Stimulated activated CD4-positive, alpha-beta T cell treated with anti-CD3 and anti-CD28 coated beads, Interleukin-1b, Interleukin-23, amount 100 ng/mL, for 24 hours (primary cell): ENCODE measurements at places on chromosomes 11 and 22.

- no peak for DNase-seq
These were observed 687 bp upstream of the CALCA start for GRCh38 chr11:14972581-14973495.

DNA sequence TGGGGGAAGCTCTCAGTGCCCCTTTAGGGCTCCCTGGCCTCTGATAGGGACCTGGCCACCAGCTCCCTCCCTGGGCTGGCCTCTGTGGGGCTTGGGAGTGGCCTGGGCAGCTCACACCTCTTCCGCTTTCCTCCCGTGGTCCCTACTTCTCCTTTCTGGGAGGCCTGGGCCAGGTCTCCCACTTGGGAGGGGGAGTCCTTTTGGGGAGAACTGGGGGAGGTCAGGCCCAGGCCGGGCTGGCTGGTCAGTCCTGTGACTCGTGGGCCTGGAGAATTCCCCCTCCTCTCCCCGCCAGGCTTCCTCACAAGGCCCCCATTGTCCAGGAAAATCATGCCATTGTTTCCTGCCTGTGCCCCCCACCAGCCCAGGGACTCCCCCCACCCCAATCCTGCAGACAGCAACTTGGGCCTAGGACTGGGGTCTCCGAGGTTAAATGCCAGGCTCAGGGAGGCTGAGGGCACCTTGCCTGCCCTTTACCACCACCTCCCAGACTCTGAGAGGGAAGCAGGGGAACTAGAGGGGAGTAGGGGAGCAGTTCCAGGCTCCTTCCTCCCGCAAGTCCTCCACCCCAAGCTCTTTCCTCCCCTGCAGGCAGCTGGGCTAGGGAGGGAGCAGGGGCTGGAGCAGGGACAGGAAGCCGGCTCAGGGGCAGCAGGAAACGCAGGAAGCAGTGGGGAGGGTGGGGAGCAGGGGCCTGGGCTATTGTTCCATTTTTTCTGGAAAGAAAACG lies 2.8 kb downstream of the MAP3K11 start:
- DNase-seq = no peak

DNA sequence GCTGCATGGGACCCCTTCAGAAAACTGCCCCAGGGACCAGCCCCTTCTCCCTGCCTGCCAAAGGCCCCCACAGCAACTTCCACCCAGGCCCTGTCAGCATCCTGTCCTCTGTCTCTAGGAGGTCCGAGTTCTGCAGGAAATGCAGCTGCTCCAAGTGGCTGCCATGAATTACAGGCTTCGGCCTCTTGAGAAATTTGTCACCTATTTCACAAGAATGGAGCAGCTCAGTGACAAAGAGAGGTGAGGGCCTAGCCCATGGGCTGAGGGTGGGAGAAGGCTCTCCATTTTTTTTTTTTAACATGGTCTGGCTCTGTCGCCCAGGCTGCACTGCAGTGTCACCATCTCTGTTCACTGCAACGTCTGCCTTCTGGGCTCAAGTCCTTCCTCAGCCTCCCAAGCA lies 7.3 kb downstream of the RGL4 start:
- DNase-seq = no peak

DNA sequence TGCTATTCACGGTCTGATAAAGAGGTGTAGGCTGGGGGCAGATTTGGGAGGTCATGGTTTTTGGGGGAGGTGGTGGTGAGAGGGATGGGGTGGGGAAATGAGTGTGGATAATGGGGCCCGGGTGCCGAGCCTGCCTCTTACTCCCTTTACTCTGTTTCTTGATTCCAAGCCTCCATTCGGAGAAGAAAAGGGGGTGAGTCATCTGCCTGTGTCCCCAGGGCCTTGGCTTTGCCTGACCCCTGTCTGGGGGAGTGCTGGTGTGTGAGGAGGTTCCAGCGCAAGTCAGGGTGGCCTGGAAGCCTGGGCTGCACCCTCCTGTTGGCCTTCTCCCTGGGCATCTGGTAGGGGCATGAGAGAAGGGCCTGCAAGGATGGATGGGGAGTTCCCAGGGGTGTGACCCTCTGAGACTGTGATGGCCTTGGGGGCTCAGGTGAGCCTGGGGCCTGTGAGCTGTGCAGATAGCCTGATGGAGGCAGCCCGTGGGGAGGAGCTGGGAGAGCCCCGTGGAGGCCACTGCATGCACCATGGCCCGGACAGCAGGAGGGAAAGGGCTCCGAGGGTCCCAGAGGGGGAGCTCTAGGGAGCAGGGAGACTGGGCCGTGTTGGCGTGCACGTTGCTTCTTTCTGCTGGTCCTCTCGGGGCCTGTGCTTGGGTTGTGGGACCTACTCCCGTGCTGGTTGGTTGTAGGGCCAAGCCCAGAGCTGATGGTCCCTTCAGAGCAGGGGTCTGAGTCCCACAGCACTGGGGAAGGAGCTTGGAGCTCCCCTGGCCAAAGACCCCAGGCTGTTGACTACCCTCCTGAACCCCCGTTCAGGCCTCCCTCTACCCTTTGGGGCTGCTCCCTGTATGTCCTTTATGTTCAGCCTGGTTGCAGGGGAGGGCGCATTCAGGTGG lies 26.3 kb upstream of the ACR start:
- DNase-seq = no peak

- no peak for DNase-seq
These were observed 112.5 kb downstream of the MICAL3 start for GRCh38 chr22:17911887-17912286.

DNA sequence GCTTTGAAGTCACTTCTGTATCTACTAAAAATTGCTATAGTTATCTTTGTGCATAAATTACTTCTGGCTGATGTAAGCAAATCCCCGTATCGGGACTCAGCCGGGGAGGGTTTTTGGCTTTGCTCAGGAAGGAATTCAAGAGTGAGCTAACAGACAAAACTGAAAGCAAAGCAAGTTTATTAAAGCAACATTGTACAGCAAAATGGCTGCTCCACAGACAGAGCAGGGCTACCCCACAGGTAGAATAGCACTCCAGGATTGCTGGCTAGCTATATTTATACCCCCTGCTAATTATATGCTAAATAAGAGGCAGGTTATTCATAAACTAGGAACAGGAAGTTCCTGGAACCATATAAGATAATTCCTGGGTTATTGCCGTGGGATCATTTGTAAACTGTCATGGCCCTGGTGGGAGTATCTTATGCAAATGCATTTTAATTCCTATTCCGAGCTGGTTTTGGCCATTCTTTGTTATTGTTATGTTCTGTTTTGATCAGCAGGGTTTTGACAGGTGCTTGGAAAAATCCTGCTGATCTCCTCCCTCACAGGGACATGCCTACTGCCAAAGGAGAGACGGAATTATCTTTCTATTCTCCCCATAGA lies 15.2 kb downstream of the MIF start:
- DNase-seq = no peak

DNA sequence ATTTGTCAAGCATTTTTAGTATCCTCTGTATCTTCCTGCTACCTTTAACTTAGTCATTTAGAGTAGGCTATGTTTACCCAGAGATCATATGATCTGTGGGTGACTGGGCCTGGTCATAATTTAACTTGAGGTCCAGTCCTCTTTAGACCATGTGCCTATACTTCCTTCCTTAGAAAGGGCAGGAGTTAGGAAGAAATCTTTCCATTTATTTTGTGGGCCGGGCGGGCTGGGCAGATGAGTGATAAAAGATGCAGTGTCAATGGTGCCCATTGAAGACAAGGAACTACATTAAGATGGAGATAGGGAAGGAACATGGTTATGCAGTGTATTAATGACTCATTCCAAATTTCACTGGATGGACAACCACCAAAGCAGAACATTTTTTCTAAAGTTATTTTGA lies 30.9 kb upstream of the PDE3B start:
- no peak for DNase-seq

- no peak for DNase-seq
These were observed 80.9 kb downstream of the ZNF280B start for GRCh38 chr22:22427542-22428065.

DNA sequence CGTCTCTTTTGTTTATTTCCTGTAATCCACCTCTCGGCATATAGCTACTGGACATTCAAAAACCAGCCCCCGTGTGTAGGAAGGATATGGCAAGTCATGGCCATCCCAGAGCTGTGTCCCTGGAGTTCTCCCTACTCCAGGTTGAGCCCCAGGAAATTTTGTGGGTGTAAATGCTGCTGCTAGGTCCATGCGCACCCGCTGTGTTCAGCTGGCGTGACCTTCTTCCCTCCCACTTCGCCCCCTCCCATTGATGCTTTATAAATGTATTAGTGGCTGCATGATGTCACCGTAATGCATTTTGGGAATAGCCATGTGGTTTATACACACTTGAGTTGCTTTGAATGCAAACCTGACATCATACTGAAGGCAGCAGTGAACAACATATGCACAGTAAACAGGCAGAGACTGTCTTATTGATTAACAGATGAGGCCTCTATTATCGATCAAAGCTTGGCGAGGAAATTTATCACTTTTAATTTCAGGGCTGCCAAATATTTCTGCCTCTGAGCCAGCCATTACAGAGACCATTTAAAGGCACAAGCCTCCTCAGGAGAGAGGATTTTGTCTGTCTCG lies 113.6 kb upstream of the NNMT start:
- DNase-seq = no peak

DNA sequence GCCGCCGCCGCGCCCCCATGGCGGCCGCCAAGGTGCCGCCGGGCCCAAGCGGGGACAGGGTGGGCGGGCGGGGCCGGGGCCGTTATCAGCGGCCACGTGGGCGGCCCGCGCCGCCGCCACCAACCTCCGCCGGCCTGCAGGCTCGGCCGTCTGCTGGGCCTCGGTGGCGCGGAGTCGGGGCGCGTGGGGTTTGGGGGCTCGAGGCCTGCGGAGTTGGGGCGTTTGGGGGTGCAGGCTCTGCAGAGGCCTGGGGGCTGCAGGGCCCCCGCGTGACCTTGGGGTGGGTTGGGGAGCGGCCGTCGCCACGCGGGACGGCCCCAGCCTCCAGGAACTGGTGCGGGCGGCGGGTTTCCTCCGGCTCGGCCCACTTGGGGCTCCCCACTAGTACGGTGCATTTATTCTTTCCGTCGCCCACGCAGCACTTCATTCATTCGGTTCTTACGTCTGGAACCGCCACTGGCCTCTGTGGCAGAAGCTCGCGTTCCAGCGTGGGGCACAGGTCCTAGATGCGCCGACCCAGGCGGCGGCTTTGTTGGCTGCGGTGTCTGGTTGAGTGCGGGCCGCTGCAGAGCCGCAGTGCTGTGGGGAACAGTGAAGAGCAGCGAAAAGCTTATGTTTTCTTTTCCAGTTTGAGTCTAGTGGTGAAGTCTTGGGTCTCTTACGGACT lies 740 bp upstream of the TRMT2A start:
- DNase-seq = peak; percentile 75

DNA sequence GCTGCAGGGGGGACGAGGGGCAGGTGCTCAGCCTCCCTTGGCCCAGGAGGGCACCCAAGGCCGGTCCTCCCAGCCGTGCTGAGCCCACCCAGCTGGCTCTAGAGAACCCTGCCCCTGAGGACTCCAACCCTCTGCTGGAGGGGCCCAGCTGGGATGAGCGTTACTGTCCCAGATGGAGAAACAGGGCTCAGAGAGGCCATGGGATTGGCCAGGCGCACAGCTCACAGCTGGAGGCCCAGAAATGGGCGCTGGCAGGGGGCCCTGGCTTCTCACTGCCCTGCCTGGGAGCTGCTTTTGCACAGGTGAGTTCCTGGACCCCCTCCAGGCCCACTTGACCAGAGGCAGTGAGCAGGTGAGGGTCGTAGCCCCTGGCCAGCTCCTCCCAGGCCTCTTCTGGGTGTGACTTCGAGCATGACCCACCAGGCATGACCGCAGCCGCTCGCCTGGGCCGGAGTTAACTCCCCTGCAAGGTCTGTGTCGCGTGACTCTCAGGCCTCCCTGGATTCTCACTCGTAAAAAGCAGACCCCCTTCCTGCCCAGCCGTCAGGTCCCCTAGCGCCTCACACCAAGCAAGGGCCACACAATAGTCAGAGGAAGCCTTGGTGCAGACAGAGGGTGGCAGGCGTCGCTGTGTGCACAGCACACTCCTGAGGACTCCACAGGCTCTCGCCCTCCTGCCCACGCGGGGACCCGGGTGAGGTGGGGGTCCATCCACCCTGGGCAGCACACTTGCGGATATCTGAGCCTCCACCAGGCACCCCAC lies 19.7 kb upstream of the IL17REL start:
- DNase-seq = no peak

DNA sequence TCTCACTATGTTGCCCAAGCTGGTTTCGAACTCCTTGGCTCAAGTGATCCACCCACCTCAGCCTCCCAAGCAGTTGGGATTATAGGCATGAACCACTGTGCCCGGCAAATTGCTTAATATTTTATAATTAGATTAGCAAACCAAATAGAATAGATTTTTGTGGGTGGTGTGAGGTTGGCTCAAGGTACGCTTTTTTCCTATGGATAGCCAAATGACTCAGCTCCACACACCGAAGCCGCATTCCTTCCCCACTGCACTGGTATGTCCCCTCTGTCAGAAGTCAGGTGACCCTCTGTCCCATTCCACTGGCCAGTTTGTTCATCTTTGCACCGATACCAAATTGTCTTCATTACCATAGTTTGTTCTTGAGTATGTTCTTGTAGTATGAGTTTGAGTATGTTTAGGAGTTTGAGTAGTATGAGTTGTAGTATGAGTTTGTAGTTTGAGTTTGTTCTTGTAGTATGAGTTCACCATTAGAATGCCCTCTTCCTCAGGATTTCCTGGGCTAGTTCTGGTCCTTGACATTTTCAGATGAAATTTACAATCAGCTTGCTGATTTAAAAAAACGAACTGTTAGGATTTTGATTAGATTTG lies 19.4 kb downstream of the SUSD2 start:
- DNase-seq = no peak

GRCh38 chr11:66728038-66728692 lies 851 bp downstream of the SPTBN2 start:
- DNase-seq = no peak

- no peak for DNase-seq
These were observed 158.2 kb downstream of the BUD13 start for GRCh38 chr11:116614306-116615210.

GRCh38 chr22:30324014-30324730 lies 2.6 kb downstream of the TBC1D10A start:
- DNase-seq = no peak

DNA sequence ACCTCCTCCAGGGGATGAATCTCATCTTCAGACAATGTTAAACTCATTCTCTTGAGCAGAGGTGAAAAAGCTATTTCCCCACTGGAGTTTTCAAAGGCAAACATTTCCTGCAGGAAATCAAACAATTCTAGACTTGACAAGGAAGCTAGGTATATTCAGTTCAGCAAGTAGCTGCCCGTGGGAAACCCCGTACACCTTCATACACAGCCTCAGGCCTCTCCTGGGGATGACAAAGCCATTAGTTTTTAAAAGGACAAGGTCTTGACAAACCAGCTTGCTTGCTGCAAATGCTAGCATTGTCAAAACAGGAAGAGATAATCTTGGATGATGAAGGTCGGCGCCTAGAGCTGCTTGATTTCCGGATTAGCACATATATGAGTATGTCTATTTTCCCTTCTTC lies 1630.8 kb upstream of the TENM4 start:
- no peak for DNase-seq
